ENCODE measurements at places on chromosomes 7 and 10.

GRCh38 chr10:44569193-44570091 is 184.5 kb upstream of the CXCL12 start:
- peak; percentile 79 for DNase-seq

- peak; percentile 71 for DNase-seq
Measured at GRCh38 chr10:79404231-79404609, 41.2 kb downstream of the ZCCHC24 start.

GRCh38 chr7:105096306-105096705 is 82.3 kb downstream of the KMT2E start:
- no peak for DNase-seq

- no peak for DNase-seq
Measured at GRCh38 chr10:5543623-5544022, 18.9 kb downstream of the CALML3 start.

DNA sequence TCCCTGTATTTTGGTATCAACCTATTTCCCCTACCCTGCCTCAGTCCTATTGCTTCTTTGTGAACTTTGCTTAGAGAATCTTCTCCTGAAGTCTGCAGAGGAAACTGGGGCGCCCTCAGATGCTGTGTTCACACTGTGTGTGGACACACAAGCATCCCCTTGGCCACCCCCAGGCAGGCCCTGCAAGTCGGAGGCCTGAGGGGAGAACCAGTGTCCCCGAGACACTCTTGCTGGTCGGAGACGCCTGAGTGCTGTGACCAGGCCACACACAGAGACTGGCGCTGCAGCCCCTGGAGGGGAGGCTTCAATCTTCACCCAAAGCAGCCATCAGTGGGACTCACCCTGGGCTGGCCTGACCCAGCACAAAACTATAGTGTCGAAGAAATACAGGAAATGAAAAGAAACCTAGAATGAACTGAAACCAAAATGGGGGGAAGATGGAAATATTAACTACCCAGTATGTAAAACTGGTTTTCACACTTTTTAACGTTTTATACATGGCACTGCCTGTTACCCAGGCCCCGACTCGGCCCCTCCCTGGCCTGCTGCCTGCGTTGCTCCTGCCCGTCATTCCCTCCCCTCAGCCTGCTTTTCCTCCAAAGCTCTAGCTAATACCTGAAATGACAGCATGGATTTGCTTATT is 48.4 kb upstream of the FAM20C start:
- no peak for DNase-seq

- no peak for DNase-seq
Measured at GRCh38 chr10:49614242-49615198, 683 bp downstream of the CHAT start.

DNA sequence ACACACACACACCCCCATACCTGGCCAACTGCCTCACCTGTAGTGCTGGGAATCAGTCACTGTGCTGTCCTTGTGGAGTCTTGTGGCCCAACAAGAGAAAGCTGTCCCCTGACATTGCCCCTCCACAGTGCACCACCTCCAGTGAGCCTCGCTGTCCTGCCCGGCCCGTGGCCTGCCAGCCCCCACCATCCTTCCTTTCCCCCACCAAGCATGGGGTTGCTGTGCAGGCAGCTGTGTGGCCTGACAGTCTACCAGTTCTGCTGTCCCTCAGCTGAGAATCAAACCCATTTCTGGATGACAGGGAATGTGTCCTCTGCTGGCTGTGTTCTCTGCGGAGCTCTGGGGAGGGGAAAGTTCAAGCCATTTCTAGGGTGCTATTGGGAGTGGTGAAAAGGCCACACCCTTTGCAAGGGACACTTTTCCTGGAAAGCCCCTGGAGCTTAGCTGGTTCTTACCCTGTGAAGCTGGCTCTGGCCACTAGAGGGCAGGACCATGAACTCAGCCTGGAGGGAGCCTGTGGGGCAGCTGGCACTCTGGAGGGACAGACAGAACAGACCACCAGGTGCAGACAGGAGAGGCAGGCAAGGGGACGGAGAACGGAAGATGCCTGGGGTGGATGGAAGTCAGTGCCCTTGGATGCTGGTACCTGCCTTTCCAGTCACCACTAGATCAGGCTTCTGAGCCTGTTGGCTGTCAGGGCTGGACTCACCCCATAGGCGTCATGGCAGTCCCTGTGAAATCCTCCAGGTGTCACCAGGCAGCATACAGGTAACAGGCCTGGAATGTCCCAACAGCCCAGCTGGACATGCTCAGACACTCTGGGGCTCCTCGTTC is 10.5 kb upstream of the MTPAP start:
- DNase-seq: no peak

- DNase-seq: no peak
Measured at GRCh38 chr7:53984776-53985175, 557.4 kb upstream of the VSTM2A start.

GRCh38 chr7:24982917-24983316 is 2.9 kb upstream of the OSBPL3 start:
- DNase-seq: no peak

GRCh38 chr7:18960725-18961124 is 156.7 kb downstream of the TWIST1 start:
- DNase-seq: no peak

DNA sequence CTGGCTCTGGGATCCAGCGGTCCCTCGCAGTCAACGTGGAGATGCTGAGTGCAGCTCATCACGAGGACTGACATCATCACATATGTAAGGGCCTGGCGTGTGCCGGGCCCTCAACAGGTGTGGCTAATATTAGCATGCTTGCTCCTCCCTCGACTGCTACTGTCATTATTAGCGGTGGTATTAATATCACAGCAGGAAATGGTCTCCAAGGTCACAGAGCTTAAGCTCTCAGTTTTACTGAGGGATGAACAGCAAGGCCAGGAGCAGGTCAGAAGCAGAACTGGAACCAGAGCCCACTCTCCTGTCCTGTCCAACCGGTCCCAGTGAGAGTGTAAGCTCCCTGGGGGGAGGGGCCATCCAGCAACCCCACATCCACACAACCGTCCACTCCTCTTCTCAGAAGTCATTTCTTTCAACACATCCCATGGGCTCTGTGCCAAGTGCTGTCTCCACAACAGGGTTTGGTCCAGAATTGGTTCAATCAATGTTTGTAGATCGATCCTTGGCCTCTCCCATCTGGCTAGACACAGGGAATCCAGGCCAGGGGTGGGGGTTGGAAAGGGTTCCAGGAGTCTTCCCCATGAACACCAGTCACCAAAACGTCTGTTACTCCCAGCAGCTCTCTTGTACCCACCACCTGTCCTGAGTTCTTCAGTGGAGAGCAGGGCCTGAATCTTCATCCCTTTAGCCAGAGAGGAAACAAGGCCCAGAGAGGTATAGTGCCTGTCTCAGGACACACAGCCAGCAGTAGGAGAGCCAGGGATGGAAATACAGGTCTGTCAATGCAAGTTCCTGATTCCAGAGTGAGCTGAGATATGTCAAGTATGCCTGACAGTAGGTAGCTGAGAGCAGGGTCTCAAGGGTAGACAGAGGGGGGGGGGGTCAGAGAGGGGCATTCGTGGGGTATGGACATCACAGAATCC is 45.3 kb upstream of the ZMIZ1 start:
- no peak for DNase-seq

- DNase-seq: no peak
Measured at GRCh38 chr7:157771-158625, 34.4 kb upstream of the FAM20C start.

- no peak for DNase-seq
Measured at GRCh38 chr10:130189608-130190054, 53.4 kb downstream of the GLRX3 start.

GRCh38 chr10:37679465-37679864 is 177.9 kb downstream of the ZNF248 start:
- DNase-seq: no peak

- no peak for DNase-seq
Measured at GRCh38 chr10:132684164-132684891, 101.6 kb downstream of the NKX6-2 start.

- no peak for DNase-seq
Measured at GRCh38 chr10:6046773-6047611, 15.2 kb downstream of the IL2RA start.

DNA sequence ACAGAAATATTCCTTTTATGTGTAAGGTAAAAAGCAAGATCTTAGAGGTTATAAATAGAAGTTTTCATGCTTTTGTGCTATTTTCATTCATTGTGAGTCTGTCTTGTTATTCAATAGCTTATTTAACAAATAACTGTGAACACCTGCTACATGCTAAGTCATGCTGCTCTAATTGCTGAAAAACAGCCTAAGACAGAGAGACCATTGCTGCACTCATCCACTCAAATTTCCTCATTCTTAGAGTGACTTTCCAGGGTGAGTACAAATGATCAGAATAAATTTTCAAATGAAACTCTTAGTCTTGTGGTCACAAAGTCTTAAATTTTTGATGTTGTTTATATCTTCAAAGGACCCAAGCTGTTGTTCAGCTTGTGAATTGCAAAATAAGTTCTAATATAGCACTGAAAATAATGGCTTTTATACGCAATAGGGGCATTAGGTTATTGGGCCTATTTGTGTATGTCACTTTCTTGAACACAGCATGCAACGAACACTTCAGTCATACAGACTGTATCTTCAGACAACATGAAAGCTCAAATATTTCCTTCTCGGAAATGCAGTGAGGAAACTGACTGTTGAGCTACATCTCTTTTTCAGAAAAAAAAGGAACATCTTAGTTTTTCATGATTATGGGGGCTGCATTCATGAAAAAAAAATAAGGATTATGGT is 247.9 kb upstream of the PCDH15 start:
- DNase-seq: no peak

GRCh38 chr10:86363184-86363832 is 3.3 kb downstream of the GRID1 start:
- no peak for DNase-seq

- no peak for DNase-seq
Measured at GRCh38 chr10:46273506-46274477, 13.0 kb upstream of the ANTXRL start.

GRCh38 chr10:99660662-99661376 is 1.5 kb downstream of the ENTPD7 start:
- DNase-seq: no peak

DNA sequence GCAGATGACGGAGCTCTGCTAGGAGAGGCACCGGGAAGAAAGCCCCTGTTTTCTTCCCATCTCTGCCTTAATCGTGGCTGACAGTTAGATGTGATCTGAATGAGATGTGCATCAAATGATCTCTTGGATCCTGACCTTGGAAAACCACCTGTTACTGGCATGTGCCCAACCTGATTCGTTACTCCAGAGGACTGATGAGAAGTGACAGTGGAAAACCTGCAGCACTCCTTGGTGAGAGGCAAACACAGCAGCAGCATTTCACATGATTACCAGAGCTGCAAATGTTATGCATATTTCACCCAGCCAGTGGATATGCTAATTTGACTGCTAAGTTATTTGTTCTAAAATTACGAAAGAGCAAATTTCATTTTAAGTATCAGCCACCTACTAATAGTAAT is 95.3 kb downstream of the PTPRN2 start:
- no peak for DNase-seq

DNA sequence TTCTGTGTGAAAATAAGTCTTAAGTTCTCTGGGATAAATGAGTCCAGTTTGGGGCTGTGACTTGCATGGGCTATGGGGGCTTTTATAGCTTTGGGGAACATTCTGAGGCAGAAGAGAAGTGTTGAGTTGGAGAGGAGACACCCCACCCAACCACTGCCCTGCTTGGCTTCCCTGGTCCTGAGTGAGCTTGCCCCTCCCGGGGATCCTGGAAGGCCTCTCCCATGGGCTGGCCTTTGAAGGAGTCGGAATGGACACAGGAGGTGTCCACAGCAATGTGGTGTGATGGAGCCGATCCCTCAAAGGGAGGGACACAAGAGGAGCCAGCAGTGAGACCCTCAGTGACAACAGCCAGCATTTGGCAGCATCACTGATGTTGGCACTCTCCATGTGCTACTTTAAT is 89.8 kb downstream of the GLRX3 start:
- DNase-seq: no peak

- DNase-seq: peak; percentile 30
Measured at GRCh38 chr7:3861941-3862340, 560.9 kb downstream of the SDK1 start.

DNA sequence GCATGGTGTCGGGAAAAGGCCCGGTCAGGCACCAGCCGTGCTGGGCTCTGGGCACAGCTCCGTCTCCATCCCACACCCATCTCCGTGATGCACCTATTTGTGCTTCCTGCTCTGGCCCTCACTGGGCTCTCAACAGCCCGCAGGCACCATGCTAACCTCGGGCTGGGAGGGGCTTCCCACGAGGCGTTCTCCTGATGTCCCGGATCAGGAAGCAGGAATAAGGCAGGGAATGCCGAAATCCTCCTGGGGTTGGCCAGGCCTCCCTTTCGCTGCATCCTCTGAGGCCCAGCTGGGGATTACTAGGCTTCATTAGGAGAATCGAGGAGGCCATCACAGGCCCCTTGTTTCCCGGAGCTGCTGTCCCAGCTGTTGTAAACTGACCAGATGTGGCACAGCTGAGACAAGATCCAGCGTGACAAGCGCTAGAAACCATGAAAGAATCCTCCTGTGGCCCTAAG is 72.0 kb downstream of the FAM53B start:
- DNase-seq: no peak

- DNase-seq: no peak
Measured at GRCh38 chr10:75782463-75783248, 351.2 kb downstream of the LRMDA start.

DNA sequence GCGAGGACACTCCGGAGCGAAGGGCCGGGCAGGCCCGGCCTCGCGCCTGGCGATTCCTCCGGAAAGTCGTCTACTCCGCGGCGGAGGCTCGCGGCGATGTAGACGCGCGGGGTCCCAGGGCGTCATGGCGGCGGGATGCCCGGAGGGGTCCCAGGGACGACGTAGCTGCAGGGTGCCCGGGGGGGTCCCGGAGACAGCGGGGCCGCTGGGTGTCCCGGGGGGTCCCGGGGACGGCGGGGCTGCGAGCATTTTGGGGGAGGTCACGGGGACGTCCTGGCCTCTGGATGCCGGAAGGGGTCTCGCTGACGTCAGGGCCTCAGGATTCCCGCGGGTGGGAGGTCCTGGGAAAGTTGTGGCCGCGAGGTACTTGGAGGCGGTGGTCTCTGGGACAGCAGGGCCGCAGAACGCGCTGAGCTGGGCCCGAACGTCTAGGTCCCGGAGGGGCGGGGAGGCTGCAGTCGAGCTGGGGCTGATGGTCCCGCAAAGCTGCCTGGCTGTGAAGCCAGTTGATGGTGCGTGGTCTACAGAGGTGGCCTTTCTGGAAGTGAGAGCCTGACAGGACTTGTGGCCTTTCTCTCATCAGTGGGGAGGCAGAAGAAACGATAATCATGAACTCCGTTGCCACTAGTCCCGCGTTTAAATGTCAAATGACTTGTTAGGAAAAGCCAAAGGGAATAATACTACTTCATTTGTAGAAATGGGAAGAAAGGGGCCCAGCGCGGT is 637 bp downstream of the HSPA14 start:
- DNase-seq: no peak

DNA sequence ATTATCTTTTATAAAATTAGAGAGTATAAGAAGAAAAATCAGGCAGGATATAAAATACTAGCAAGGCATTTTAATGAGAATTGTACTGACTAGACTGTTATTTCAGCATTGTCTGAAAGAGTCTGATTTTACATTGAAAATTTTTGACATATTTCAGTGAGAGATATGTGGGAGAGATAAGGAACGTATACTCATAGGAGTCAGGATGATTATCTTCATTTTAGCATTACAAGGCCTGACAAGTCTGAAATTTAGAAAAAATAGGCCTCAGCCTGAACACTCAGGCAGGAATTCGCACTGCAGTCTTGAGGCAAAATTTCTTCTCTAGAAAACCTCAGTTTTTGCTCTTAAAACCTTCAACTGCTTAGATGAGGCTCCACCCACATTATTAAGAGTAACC is 386.0 kb downstream of the HGF start:
- DNase-seq: no peak

- DNase-seq: peak; percentile 76
Measured at GRCh38 chr7:79317728-79318127, 135.7 kb downstream of the MAGI2 start.

GRCh38 chr7:134710511-134710853 is 63.8 kb downstream of the BPGM start:
- no peak for DNase-seq
